ENCODE measurements at places on chromosomes 2 and 18. TPM values are rescaled to one million over a fixed set of nuclear protein-coding genes. Genes with fewer than 3 reads are reported as not detected.

Gene FRZB
- 72.9 TPM for total RNA-seq

Gene CMPK2
- total RNA-seq, result 7.0 TPM

Gene ACADL
- 2.1 TPM for total RNA-seq

Gene UCN
- total RNA-seq, result 2.9 TPM

DNA sequence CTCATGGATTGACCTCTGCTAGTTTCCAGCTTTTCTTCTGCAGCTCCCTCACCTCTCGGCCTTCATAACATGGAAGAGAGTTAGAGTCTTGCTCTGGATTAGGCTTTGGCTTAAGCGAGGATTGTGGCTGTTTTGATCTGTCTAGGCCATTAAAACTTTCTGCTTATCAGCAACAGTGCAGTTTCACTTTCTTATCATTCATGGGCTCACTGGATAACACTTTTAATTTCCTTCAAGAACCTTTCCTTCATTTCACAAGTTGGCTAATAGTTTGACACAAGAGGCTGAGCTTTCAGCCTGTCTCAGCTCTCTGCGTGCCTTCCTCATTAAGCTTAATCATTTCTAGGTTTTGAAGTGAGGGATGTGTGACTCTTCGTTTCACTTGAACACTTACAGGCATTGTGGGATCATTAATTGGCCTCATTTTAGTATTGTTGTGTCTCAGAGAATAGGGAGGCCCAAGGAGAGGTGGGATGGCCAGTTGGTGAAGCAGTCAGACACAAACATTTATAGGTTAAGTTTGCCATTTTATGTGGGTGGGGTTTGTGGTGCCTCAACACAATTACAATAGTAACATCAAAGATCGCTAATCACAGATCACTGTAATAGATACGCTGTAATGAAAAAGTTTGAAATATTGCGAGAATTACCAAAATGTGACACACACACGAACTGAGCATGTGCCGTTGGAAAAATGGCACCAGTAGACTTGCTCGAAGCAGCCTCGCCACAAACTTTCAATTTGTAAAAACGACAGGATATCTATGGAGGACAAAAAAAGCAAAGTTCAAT, 129.3 kb downstream of the ZNF236 start:
- H3K4me3 ChIP-seq, result no peak overlapping the region
- H3K36me3 ChIP-seq, result no peaks in the 10 kb centered on the region
- H3K27me3 ChIP-seq, result no peaks in the 10 kb centered on the region

Gene CYTIP
- total RNA-seq, result 3.7 TPM

Gene EMILIN1
- total RNA-seq, result 80.8 TPM

DNA sequence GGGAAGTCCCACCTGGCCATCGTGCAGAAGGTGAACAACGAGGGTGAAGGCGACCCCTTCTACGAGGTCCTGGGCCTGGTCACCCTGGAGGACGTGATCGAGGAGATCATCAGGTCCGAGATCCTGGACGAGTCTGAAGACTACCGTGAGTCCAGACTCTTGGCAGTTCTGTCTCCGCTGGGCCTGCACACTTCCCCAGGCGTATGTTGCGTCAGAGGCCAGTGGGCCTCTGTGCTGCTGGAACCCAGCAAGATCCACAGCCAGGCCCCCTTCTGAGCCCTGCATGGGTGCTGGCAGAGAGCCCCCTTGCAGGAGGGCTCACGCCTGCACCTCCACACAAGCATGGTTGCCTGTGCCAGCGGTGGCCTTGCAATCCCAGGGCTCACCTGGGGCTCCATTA, 9.0 kb downstream of the CNNM3 start:
- H3K27ac ChIP-seq, result no peak overlapping the region
- DNase-seq, result no peak
- no peaks in the 10 kb centered on the region for H3K36me3 ChIP-seq
- no peaks in the 10 kb centered on the region for H3K27me3 ChIP-seq

GRCh38 chr2:2704428-2705090, 373.5 kb upstream of the MYT1L start:
- no peak for DNase-seq
- no peaks in the 10 kb centered on the region for H3K36me3 ChIP-seq
- no peaks in the 10 kb centered on the region for H3K27me3 ChIP-seq
- H3K4me1 ChIP-seq, result no peaks in the 10 kb centered on the region
- no peak overlapping the region for H3K27ac ChIP-seq
- H3K4me3 ChIP-seq, result no peak overlapping the region

Gene VAMP5
- 2.1 TPM for total RNA-seq

- H3K27ac ChIP-seq, result peak overlapping the region; percentile 73
- no peaks in the 10 kb centered on the region for H3K36me3 ChIP-seq
- peaks cover 62% of the 10 kb centered on the region for H3K4me1 ChIP-seq
- H3K27me3 ChIP-seq, result no peaks in the 10 kb centered on the region
- DNase-seq, result peak; percentile 78
- no peak overlapping the region for H3K4me3 ChIP-seq
These were observed 200.0 kb downstream of the GLI2 start for GRCh38 chr2:120935339-120936313.

GRCh38 chr2:25098670-25099486, 57.0 kb downstream of the EFR3B start:
- H3K27me3 ChIP-seq, result no peaks in the 10 kb centered on the region
- H3K4me3 ChIP-seq, result no peak overlapping the region
- DNase-seq, result peak; percentile 72
- peak overlapping the region; percentile 81 for H3K27ac ChIP-seq
- no peaks in the 10 kb centered on the region for H3K36me3 ChIP-seq

DNA sequence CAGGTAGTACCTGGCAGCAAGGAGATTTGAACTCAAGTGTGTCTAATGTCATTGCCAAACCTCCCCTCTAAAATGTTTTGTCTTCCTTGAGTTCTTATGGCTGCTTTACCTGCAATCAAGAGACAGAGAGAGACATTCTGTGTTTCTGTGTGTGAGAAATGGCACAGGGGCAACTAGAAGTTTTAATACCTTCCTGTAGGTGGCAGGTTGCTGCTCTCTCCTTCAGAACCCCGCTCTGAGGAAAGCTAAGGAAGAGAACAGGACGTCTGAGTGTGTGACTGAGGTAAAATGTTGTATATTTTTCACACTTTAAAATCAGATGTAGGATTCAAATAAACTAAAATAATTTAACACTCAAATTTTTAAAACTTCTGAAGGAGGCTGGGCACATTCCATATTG, 19.2 kb downstream of the DTNA start:
- H3K36me3 ChIP-seq, result no peaks in the 10 kb centered on the region
- no peak overlapping the region for H3K4me3 ChIP-seq

Gene CNRIP1
- total RNA-seq, result 5.8 TPM

DNA sequence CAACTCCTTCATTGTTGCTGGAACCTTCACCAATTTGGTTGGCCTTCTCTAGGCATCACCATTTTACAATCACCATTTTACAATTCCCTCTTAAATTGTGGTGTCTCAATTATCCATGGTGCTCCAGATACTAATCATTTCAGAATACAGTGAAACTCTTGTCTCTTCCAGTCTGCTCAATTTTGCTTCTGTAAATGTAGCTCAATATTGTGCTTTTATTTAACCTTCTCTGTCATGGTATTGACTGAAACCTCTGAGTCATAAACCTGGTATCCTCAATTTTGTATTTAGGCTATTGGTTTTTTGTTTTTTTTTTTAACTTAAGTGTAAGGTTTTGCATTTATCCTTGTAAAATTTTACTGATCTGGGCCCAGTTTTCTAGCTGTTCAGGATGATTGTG, 16.1 kb downstream of the STRADB start:
- no peaks in the 10 kb centered on the region for H3K36me3 ChIP-seq
- H3K4me3 ChIP-seq, result no peak overlapping the region
- no peaks in the 10 kb centered on the region for H3K27me3 ChIP-seq
- no peak for DNase-seq
- H3K27ac ChIP-seq, result no peak overlapping the region
- H3K4me1 ChIP-seq, result peaks cover 21% of the 10 kb centered on the region

- H3K36me3 ChIP-seq, result no peaks in the 10 kb centered on the region
- DNase-seq, result no peak
- peaks cover 7% of the 10 kb centered on the region for H3K27me3 ChIP-seq
- H3K4me3 ChIP-seq, result no peak overlapping the region
These were observed 85.9 kb downstream of the APOB start for GRCh38 chr2:20957788-20958525.

DNA sequence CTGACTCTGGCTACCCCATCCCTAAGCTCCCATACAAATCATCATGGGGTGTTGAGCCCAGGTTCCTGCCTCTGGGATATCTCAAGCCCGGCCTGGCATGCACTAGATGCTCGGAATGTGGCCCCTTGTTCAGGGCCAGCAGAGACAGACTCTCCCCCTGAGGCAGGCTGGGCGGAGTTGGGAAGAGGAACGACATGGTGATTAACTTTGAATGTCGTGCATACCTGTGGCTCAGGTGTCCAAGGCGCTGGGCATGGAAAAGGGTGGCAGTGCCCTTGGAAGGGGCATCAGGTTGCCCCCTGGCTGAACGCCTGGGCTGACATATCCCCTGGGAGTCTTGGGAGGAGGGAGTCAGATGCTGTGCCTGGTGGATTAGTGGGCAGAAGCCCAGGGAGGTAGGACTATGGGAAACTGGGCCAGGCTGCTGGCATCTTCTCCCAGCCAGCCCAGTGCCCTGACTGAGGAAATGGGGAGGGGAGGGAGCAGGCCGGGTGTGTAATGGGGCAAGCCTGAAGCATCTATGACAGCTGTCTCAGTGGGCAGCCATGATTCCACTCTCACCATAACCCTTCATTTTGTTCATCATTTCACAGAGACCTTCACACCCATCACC, 57.8 kb upstream of the OTOF start:
- no peak overlapping the region for H3K27ac ChIP-seq
- no peaks in the 10 kb centered on the region for H3K36me3 ChIP-seq
- no peak overlapping the region for H3K4me3 ChIP-seq
- DNase-seq, result no peak
- no peaks in the 10 kb centered on the region for H3K4me1 ChIP-seq

DNA sequence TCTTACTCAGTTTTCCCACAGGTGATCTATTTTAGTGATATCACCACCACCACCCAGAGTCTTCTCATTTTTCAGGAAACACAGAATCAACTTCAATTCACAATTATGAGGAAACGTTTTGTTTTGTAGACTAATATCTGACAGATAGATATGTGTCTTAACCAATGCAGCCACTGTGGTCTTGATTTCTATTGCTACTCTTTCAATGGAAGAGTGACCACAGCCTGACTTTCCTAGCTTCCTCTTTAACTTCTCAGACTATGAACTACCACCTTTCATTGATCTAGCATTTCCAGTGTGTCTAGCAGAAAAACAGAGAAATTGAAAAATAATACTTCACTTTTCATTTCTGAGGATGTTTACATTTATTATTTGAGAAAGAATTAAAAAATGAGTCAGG, 20.5 kb downstream of the ADAM17 start:
- DNase-seq, result no peak
- no peak overlapping the region for H3K27ac ChIP-seq
- H3K4me3 ChIP-seq, result no peak overlapping the region
- H3K27me3 ChIP-seq, result no peaks in the 10 kb centered on the region
- no peaks in the 10 kb centered on the region for H3K36me3 ChIP-seq
- no peaks in the 10 kb centered on the region for H3K4me1 ChIP-seq

Gene FAM237A
- total RNA-seq, result not detected

DNA sequence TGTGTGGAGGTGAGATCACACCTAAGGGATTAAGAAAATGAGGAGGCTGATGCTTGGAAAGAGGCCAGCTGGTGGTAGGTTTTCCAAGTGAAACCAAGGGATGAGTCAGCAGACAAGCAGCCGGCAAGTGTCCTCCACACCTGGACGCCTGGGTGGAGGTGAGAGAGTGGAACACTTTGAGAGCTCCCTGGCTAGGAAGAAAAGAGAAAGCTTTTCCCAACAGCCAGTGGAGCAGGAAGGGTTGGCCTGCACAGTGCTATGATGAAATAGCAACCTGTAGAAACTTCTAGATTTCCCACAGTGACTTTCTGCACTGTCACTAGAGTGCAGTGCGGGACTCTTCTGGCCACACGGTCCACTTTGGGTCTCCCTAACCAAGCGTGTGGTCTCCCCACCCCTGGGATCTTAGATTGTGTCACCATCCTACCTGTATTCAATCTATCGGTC, 19.6 kb upstream of the IL37 start:
- DNase-seq, result peak; percentile 62
- H3K27me3 ChIP-seq, result no peaks in the 10 kb centered on the region
- no peak overlapping the region for H3K27ac ChIP-seq
- H3K4me3 ChIP-seq, result no peak overlapping the region

DNA sequence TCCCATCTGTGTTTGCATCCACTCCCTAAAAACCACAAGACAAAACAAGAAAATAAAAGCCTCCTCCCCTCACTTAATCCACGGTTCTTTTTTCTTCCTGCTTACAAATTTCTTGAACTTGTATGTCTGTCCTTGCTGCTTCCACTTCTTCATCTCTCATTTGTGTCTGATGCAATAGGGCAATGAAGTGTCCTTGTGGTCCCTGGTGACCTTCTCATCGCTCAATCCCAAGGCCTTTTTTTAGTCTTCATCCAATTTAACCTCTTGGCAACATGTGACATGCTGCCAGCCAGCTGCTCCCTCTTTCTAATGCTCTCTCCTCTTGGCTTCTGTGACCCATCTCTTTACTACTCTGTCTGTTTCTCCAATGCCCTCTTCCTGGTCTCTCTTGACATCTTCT, 87.6 kb downstream of the SEMA4F start:
- DNase-seq, result no peak
- no peaks in the 10 kb centered on the region for H3K27me3 ChIP-seq
- H3K4me3 ChIP-seq, result no peak overlapping the region
- no peaks in the 10 kb centered on the region for H3K36me3 ChIP-seq
- H3K27ac ChIP-seq, result peak overlapping the region; percentile 73

- no peaks in the 10 kb centered on the region for H3K4me1 ChIP-seq
- DNase-seq, result no peak
- no peaks in the 10 kb centered on the region for H3K36me3 ChIP-seq
These were observed 449.7 kb upstream of the CWC22 start for GRCh38 chr2:180456801-180457200.

Gene GAL3ST2
- 0.20 TPM for total RNA-seq

DNA sequence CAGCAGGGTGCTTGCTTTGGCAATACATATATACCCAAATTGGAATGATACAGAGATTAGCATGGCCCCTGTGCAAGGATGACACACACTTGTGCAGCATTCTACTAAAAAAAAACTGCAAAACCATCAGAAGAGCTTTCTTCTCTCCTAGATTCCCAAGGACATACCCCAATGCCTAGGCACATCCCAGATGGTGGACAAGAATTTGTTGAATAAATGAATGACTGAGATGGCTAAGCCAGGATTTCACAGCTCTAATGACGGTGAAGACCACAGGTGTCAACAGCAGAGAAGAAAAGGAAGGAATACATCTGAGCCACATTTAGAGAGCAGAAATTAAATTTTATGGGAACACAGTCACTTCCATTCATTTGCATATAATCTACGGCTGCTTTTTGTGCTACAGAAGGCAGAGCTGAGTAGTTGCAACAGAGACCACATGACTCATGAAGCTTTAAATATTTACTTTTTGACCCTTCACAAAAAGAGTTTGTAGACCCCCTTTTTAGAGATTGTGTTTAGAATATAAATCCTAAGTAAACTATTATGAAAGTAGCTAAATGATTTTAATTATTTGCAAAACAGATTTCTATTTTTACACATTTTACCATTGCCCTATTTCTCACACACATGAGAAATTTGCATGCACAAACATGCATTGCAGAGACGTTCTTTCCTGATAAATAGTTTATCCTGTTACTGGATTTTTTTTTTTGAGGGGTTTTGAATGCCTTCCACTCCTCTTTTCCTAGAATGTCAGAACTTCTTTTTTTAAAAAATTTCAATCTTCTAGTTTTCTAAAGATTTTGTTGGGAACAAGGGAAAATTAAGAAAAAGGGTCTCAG, 119.0 kb downstream of the PMAIP1 start:
- H3K36me3 ChIP-seq, result no peaks in the 10 kb centered on the region
- DNase-seq, result no peak
- no peaks in the 10 kb centered on the region for H3K4me1 ChIP-seq
- H3K4me3 ChIP-seq, result no peak overlapping the region
